ENCODE measurements at places on chromosomes 1 and 21.

DNA sequence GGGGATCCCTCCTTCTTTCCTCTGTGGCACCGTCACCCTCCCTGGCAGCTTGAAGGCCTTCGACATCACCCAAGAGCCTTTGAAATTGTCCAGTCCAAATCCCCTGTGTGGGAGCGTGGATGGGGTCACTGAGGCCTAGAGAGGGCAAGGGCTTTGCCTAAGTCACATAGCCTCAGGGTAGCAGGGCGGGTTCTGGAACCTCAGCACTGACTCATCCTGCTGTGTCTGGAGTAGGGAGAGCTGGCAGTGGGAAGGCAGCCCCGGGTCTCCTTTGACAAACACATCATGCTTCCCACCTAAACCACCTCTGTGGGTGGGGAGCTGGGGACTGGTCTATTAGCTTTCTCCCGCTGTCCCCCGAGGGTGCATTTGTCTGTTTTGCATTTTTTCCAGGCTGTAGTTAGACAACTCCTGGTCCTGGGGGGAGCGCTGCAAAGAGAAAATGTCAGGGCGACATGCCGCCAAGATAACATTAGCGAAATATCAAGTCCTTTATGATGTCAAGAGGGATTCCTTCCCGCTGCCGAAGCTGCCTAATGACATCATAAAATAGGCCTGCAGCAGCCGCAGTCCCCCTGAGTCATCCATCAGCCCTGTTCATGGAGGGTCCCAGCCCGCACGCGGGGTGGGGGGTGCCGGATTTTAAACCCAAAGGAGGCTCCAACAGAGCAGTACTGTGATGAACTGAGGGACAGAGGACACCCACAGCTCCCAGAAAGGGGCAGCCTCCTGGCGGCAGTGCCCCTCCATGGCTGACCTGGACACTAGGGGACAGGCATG is 77.0 kb upstream of the POU3F1 start:
- no peak for DNase-seq

DNA sequence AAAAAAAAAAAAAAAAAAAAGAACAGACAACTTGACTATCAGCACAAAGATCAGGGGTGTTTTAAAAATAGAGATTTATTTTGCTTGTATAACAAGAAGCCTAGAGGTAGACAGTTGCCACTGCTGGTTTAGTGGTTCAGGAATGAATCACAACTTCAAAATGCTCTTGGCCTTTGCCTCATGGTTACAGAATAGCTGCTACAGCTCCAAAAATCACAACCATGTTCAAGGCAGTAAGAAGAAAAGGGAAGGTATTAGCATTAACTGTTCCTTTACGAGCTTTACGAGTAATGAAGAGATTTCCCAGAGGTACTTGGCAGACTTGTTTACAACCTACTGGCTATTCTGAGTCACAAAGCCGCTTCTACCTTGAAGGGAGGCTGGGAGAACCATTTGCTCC is 52.5 kb upstream of the PPM1J start:
- DNase-seq = no peak

GRCh38 chr1:25066256-25066655 is 136.2 kb upstream of the RUNX3 start:
- no peak for DNase-seq

GRCh38 chr21:37130971-37131370 is 57.9 kb downstream of the TTC3 start:
- DNase-seq = no peak

All from fibroblast of skin of left biceps (primary cell).